ENCODE measurements at places on chromosomes 3 and 15.
A peak's percentile ranks its signal among the peaks of the same experiment; 100 is the strongest.

- H3K4me3 ChIP-seq: no peak overlapping the region
- no peaks in the 10 kb centered on the region for H3K36me3 ChIP-seq
- H3K27ac ChIP-seq: no peak overlapping the region
- peaks cover 21% of the 10 kb centered on the region for H3K27me3 ChIP-seq
- no peak for DNase-seq
- no peaks in the 10 kb centered on the region for H3K4me1 ChIP-seq
Observed at GRCh38 chr15:66072616-66073361, 180.8 kb downstream of the MEGF11 start.

DNA sequence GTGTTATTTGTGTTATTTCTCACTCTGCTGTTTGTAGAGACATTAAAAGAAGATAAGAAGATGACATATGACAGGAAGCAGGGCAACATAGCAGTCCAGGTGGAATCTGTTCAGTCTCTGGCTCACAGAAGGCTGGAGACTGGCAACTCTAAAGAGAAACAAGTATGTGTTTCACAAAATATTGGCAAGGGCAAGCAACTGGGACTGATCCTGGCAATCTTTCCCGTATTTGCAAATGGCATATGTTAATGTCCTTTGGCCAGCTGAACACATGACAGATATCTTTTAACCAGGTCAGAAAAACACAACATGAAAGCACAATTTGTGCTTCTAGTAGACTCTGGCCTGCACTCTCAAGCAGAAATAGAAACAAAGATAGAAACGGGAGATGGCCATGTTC is 1354.1 kb upstream of the EPHA6 start:
- no peak overlapping the region for H3K27ac ChIP-seq
- no peaks in the 10 kb centered on the region for H3K4me1 ChIP-seq
- H3K4me3 ChIP-seq: no peak overlapping the region

- H3K36me3 ChIP-seq: no peaks in the 10 kb centered on the region
- H3K27ac ChIP-seq: no peak overlapping the region
- H3K4me1 ChIP-seq: no peaks in the 10 kb centered on the region
- no peak for DNase-seq
Observed at GRCh38 chr3:166405896-166406295, 568.7 kb upstream of the BCHE start.

GRCh38 chr15:31606931-31607497 is 280.4 kb downstream of the KLF13 start:
- H3K27me3 ChIP-seq: no peaks in the 10 kb centered on the region
- H3K4me3 ChIP-seq: no peak overlapping the region
- DNase-seq: no peak
- H3K27ac ChIP-seq: no peak overlapping the region

DNA sequence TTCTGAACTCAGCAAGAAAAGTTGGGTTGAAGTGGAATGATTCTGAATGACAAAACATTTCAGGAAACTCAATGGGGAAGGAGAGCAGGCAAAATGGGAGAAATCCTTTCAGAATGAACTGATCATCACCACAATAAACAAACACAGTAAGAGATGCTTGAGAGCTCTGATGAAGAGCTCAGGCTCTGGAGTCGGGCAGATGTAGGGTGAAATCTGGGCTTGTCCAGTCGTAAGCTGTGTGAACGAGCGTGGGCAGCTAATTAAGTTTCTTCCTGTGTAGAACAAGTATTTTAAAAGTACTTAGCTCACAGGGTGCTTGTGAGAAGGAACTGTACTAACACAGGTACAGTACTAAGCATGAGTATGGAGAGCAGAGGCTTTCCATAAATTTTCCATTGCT is 406.2 kb downstream of the FOXP1 start:
- no peaks in the 10 kb centered on the region for H3K36me3 ChIP-seq
- no peak overlapping the region for H3K4me3 ChIP-seq
- H3K4me1 ChIP-seq: peaks cover 18% of the 10 kb centered on the region
- no peaks in the 10 kb centered on the region for H3K27me3 ChIP-seq

GRCh38 chr3:72263223-72263990 is 478.5 kb upstream of the PROK2 start:
- H3K4me1 ChIP-seq: no peaks in the 10 kb centered on the region
- no peak overlapping the region for H3K27ac ChIP-seq
- no peak overlapping the region for H3K4me3 ChIP-seq
- no peak for DNase-seq
- H3K27me3 ChIP-seq: no peaks in the 10 kb centered on the region

DNA sequence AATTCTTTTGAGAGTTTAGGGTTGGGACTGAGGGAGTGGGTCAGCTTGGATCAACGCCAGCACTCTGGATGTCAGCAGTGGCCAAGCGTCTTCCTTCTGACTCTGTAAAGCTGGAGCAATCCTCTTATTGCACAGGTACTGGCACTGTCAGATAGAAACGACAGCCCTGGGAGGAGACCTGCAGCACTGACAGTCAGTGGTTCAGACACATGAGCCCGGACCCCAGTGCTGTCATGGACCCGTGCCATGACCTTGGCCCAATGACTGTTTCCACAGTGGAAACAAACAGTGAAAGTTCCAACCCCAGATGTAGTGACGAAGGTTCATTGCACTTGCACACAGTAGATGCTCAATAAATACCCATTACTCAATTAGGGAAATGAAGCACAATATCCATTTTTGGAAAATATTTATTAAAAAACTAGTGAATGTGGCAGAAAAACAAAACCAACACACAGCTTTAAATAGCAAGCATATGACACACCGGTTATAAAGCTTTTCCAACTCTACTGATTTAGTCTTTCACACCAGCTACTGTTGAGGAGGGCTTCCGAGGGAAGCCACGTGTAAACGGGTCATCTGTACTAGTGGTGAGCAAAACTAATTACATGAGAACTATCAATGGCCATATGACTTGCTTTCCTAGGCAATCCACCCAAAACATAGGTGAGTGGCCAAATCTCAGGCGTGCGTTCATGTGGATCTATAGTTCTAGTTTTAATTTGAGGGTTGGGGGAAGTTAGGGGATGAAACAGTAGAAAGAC is 22.1 kb downstream of the SIAH2 start:
- DNase-seq: no peak
- H3K27ac ChIP-seq: no peak overlapping the region
- no peaks in the 10 kb centered on the region for H3K27me3 ChIP-seq
- no peak overlapping the region for H3K4me3 ChIP-seq
- H3K36me3 ChIP-seq: peaks cover 19% of the 10 kb centered on the region

DNA sequence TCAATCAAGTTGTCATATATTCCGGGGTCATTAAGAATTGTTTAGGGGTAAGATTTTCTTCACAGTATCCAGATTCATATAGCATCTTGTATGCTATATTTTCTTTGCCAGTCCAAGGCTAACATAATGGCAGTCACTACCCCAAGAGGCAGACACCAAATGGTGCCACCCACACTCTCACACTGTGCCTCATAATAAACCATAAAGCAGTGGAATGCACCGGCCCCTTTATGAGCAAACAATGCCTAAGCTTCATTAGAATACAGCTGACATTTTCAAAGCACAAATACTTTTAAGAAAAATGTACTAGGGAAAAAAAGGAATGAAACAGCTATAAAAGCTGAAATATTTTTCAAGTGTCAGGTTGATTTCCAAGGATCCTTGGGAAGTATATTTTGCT is 121.6 kb downstream of the TFDP2 start:
- H3K4me1 ChIP-seq: no peaks in the 10 kb centered on the region
- no peaks in the 10 kb centered on the region for H3K36me3 ChIP-seq
- peak overlapping the region; percentile 49 for H3K4me3 ChIP-seq
- DNase-seq: no peak
- H3K27ac ChIP-seq: peak overlapping the region; percentile 50

- H3K27ac ChIP-seq: no peak overlapping the region
- no peak overlapping the region for H3K4me3 ChIP-seq
- H3K27me3 ChIP-seq: no peaks in the 10 kb centered on the region
Observed at GRCh38 chr15:39283531-39283930, 297.3 kb upstream of the THBS1 start.

DNA sequence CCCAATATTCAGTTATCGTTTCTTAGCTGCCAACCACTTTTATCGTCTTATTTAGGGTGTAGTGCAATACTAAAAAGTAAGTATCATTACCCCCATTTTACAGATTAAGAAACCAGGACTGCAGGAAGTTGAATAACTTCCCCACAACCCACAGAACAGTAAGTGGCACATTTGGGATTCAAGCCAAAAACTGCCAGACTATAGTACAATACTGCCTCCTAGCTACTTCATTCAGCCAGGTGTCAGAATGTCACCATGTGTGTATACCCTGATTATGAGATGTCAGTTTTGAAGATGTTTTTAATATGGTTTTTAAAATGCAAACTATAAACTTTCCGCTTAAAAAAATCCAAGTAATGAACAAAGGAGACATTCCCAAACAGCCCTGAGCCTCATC is 74.2 kb upstream of the PROK2 start:
- no peak overlapping the region for H3K4me3 ChIP-seq
- H3K4me1 ChIP-seq: no peaks in the 10 kb centered on the region
- H3K36me3 ChIP-seq: no peaks in the 10 kb centered on the region
- no peak for DNase-seq
- peaks cover 31% of the 10 kb centered on the region for H3K27me3 ChIP-seq

- H3K4me1 ChIP-seq: peaks cover 8% of the 10 kb centered on the region
- H3K27me3 ChIP-seq: no peaks in the 10 kb centered on the region
Observed at GRCh38 chr15:90989040-90989768, 5.1 kb downstream of the PRC1 start.

DNA sequence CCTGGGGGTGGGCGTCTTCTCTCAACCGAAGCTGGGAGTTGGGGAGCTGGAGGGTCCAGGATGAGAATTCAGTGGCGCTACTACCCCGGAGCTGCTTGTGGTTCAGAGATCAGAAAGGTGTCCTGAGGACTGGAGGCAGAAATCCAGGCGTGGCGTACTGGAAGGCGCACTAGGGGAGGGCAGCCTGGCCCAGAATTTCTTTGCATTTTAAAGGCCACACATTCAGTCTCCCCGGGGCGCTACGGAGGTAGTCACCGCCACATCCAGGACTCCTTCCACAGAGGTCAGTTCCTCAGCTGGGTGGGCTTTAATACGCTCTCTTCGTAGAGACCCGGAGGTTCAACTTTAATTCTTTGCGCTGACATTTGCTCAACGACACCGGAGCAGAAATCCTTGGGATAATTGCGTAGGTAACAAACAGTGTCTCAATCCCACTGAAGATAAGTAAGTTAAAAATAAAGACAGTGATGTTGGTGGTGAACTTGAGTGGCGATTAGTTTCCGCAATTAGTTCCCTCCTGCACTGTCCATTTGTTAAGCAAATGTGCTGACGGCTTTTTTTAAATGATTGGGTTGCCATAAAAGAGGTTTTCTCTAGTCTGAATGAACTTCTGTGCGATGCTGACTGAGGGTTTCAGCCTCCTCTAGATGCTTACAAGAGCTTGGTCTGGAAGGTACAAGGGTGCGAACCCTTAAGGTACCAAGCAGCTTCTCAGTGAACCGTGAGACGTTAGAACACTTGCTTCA is 535 bp downstream of the MCTP2 start:
- H3K4me3 ChIP-seq: peak overlapping the region; percentile 46
- H3K27me3 ChIP-seq: peaks cover 5% of the 10 kb centered on the region
- peak; percentile 20 for DNase-seq
- H3K4me1 ChIP-seq: no peaks in the 10 kb centered on the region
- no peaks in the 10 kb centered on the region for H3K36me3 ChIP-seq

- H3K36me3 ChIP-seq: no peaks in the 10 kb centered on the region
- no peak overlapping the region for H3K27ac ChIP-seq
- no peak overlapping the region for H3K4me3 ChIP-seq
- DNase-seq: no peak
- no peaks in the 10 kb centered on the region for H3K4me1 ChIP-seq
- no peaks in the 10 kb centered on the region for H3K27me3 ChIP-seq
Observed at GRCh38 chr3:38555926-38556325, 59.8 kb downstream of the EXOG start.

- H3K4me1 ChIP-seq: no peaks in the 10 kb centered on the region
- H3K27me3 ChIP-seq: no peaks in the 10 kb centered on the region
- H3K4me3 ChIP-seq: no peak overlapping the region
- H3K36me3 ChIP-seq: peaks cover 44% of the 10 kb centered on the region
- no peak overlapping the region for H3K27ac ChIP-seq
- DNase-seq: no peak
Observed at GRCh38 chr3:50122071-50122470, 33.1 kb upstream of the SEMA3F start.

DNA sequence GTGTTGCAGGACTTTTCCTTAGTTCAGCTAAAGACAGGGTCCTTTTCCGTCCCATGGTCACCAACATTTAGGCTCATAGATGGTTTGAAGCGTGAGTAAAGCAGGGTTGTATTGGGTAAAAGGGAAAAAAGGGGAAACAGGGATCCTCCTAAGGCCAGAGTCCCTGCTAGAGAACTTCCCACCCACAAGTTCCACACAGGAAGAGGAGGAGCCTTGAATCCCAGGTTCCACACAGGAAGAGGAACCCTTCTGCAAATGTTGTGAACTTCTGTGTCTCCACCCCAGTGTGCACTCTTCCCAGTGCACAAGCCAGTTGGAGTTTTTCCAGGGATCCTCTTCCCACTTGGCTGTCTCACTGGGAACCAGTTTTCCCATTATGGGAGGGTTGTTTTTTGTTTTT is 27.6 kb upstream of the ATP8B4 start:
- no peaks in the 10 kb centered on the region for H3K4me1 ChIP-seq
- no peaks in the 10 kb centered on the region for H3K27me3 ChIP-seq
- H3K4me3 ChIP-seq: no peak overlapping the region
- no peak overlapping the region for H3K27ac ChIP-seq
- H3K36me3 ChIP-seq: no peaks in the 10 kb centered on the region
- DNase-seq: no peak

- DNase-seq: no peak
- H3K4me1 ChIP-seq: no peaks in the 10 kb centered on the region
- no peak overlapping the region for H3K27ac ChIP-seq
- no peaks in the 10 kb centered on the region for H3K36me3 ChIP-seq
- no peak overlapping the region for H3K4me3 ChIP-seq
- H3K27me3 ChIP-seq: no peaks in the 10 kb centered on the region
Observed at GRCh38 chr3:143242101-143242500, 122.5 kb downstream of the CHST2 start.

DNA sequence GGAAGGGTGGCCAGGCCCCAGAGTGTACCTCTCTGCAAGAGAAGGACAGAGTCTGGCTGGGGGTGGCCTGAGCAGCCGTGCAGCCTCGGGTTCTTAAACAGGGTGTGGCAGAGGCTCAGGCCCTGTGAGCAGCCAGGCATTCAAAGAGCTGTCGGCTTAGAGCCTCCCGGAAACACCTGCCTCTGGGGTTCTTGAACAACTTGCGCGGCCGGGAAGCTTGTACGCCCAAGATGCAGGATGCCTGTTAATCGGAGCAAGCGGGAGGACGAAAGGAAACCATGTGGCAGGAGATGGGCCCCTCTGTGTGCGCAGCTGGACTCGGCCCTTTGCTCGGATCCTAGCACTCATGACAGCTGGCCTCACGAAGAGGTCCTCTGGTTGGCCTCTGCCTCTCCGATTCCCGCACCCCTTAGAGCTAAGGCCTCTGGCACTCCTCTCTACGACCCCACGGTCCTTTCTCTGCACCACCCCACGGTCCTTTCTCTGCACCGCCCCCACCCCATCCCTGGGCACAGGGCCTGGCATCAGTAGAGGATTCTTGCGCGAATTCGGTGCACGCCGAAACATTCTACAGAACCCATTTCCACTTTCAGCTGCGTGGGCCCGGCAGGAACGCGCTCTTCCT is 23.9 kb upstream of the TXNRD3 start:
- H3K4me1 ChIP-seq: peaks cover 17% of the 10 kb centered on the region
- no peak overlapping the region for H3K4me3 ChIP-seq
- H3K36me3 ChIP-seq: no peaks in the 10 kb centered on the region
